ENCODE measurements at places on chromosomes 2 and 18.
A peak's percentile ranks its signal among the peaks of the same experiment; 100 is the strongest.

DNA sequence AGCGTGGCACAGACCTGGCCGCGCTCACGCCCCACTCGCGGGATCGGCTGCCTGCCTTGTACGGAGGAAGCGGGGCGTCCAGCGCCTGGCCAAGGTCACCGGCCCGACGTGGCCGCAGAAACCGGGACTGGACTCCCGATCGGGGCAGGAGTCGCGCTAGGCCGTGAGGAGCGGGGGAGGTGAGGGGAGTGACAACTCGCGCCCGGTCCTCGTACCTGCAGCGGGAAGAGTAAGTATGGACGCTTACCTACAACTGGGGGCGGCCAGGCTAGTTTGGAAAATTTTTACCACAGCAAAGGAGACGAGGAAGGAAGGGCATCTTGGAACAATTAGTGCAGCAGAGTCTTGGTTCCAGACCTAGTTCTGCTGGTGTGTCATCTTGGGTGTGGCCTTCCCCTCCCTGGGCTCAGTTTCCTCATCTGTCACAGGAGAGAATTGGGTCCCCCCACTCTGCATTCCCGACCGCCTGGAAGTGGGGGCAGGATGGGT, 693 bp downstream of the UBE2F start:
- DNase-seq: peak; percentile 63

DNA sequence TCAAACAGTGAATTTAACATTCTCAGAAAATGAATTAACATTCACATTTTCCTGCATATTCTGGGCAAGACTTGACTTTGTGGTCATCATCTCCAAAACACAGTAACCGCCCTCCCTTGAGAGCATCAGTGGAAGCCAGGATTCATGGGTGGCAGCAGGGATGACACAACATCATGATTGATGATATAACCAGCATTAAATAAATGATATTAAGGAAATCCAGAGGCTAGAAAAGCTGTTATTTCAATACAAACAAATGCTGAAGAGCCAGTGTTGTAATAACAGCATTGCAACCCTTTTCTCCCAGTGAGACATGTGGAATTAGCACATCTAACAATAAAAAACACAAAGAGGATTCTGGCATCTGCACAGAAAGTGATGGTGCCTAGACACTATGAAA, 41.1 kb downstream of the CDC42EP3 start:
- no peak for DNase-seq

DNA sequence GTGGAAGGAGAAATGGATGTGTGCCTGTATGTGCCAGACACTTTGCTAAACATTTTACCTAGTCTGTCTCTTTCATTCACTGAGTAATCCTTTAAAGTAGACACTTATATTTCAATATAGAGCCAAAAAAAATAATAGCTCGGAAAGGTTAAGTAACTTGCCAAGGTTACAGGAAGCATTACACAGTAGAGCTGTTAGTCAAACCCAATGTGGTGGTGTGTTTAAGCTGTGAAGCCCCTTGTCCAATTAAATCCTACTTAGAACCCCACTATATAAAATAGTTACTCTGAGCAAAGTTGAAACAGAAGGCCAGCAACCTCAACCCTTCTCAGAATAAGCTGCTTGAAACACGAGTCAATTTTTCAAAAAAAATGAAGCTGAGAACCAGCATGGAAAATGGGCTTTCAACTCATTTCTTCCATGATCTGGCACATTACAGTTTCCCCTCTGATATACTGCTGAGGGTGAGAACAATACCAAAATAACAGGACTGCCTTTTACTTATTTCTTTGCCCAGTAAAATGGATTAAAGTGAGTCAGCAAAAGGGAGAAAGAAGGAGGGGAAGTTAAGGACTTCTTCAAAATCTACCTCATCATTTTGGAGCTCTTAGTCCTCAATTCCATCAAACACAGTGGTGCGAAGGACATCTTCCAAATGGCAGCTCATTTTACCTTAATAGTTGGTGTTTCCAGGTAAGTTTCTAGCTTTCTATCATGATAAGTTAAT, 7.9 kb downstream of the RDH14 start:
- no peak for DNase-seq

DNA sequence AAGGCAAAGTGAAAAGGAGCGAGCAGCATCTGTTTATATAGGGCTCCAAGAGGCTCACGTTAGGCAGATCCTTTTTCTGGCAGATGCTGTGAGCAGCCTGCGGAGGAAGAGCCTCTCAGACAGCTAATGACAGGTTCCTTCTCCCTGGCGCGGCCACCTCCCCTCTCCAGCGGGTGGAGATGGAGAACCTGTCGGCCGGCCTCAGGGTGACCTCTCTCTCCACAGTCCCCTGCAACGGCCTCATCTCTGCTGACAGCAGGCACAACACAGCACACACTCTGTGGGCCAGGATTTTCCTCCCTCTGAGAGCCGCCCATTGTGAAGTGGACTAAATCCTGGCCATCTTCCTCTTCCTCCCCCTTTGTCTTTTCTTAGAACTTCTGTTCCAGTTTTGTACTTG, 119.8 kb downstream of the PRKCE start:
- DNase-seq: peak; percentile 41

GRCh38 chr2:112092286-112093041, 37.4 kb downstream of the TMEM87B start:
- no peak for DNase-seq

DNA sequence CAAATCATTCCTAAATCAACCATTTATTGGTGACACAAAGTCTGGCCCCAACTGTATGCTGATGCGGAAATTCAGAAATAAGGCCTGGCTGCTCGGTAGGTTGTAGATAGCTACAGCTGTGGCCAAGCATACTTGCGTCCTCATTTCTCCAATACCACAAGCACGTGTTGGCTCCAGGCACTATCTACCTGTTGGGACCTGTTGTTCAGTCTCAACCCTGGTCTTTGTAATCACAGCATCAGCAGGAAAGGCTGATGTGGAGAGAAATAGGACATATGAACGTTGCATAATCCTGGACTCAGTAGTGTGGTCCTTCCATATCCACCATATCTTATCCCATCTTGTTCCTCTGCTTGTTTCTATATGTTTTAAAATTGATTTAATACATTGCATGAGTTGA, 212.6 kb downstream of the PMAIP1 start:
- DNase-seq: no peak

DNA sequence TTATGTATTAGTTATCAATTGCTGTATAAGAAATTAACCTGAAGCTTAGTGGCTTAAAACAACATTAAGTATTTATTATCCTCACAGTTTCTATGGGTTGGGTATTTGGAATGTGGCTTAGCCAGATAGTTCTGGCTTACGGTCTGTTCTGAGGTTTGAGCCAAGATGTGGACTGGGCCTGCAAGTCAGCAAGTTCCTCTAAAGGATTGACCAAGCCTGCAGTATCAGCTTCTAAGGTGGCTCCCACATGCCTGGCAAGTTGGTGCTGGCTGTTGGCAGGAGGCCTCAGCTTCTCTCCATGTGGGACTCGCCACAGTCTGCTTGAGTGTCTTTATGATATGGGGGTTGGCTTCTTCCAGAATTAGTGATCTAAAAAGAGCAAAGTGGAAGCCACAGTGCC, 45.0 kb upstream of the TCF4 start:
- DNase-seq: no peak

DNA sequence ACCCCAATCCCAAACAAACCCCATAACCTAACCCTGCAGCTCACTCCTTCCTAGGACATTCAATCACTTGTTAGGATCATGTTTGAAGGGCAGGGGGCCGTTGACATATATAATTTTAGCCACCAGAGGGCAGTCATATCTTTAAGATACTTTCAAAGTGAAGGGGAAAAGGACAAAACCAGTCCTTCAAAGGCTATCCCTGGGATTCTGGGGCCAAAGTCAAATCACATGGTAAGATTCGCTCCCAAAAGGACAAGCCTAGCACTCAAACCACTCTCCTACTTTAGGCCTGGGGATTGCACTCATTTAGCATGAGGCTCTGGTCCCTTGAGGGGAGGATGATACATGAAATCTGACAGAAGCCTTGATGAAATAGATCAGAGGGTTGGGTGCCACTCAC, 44.6 kb downstream of the HAUS1 start:
- peak; percentile 35 for DNase-seq

Measured in right kidney (tissue), 9 donors.